ENCODE measurements at places on chromosomes 5 and 9.

DNA sequence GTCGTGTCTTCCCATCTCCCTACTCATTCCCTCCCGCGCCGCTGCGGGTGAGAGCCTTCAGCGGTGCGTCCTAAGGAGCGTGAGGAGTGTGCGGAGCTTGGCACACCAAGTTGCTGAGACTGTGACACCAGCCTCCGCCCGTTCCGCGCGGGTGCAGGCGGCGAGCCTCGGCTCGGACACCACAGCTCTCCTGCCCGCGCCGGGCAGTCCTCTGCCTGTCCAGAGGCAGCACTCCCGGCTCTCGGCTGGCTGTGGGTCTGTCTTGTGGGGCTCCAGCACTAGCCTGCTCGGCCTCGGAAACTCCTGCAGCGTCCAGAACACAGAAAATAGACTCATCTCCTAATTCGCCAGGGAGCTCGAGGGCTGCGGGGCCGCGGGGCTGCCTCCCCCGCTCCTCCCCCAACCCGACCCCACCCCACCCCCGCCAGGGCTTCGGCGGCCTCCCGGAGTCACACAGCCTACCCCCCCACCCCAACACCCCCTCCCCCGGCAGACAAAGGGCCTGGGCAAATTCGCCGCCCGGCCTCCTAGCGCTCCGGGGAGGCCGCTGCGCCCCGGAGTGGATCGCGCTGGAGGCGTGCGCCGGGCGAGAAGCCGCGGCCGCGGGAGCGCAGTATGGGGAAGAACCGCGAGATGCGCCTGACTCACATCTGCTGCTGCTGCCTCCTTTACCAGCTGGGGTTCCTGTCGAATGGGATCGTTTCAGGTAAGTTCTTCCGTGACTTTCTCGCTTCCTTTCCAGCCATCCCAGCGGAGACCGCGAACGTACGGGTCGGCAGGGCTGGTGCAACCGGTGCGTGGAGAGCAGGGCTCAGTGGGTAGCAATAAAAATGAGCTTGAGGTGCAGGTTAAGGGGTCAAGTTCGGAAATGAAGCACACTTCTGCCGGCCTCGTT is at the start of gene ADAMTS19:
Gene ADAMTS19, plus strand, starts transcription at position 522 of the 895 bp plus-strand sequence. Its CDS starts 94 bp downstream, at position 616.
- DNase-seq = no peak

DNA sequence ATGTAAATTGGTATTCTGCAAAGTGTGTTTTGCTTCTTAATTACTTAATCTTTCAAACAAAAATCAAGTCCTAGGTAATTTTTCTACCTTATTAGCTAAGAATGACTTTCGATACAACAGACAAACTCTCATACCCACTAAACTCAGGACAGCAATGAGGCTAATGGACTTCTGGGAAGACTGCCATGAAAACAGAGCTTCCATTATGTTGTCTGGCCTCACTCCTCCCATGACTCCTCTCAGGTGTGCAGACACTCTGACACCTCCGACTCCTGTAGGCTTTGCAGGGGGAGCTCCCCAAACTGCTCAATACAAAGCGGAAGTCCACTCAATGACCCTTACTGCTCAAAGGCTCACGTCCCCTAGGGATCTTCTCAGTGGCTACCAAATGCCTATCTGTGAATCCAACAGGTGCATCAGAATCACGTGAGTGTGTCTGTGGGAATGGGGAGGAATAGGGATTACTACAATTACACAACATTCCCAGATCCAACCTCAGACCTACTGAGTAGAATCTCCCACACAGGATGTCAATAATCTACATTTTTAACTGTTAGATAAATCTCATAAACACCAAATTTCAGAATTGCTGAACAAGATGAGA is 289.9 kb downstream of the RAB3C start:
- DNase-seq = peak; percentile 8

DNA sequence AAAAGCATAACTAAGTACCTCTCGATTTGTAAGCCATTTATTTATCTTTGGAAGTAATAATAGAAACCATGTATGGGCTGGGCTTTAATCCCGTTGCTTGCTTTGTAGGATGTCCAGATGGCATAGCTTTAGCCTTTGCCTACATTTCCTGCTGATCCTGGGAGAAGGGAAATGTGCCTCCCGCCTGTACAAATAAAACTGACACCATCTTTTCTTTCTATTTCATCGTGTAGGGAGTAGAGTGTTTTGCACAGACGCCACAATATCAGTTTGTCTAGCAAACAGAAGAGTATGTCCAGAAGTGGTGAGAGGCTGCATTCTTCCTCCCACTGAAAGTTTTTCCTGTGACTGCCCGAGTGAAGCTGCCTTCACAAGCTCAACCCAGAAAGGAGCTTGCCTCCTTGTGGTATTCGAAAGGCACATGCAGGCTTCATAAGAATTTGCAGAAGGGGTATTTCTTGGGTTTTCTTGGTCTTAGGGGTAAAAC is 24.7 kb upstream of the TJP2 start:
- DNase-seq = no peak

- DNase-seq = no peak
These were observed 54.0 kb downstream of the NSUN2 start for GRCh38 chr5:6578676-6579343.

- no peak for DNase-seq
These were observed 14.3 kb downstream of the OTULIN start for GRCh38 chr5:14678773-14679334.

GRCh38 chr5:28809811-28810750 is 1771.7 kb upstream of the CDH9 start:
- DNase-seq = no peak

All from NCI-H2171 treated with DMSO at 0.1 percent for 48 hours (cell line).